ENCODE measurements at places on chromosomes 5 and 9. TPM values are rescaled to one million over a fixed set of nuclear protein-coding genes. Genes with fewer than 3 reads are reported as not detected.
A peak's percentile ranks its signal among the peaks of the same experiment; 100 is the strongest.

GRCh38 chr9:88945636-88946333 is 45.5 kb upstream of the S1PR3 start:
- H3K27me3 ChIP-seq, result no peaks in the 10 kb centered on the region
- no peak overlapping the region for H3K27ac ChIP-seq
- H3K4me3 ChIP-seq, result no peak overlapping the region
- no peak for DNase-seq

DNA sequence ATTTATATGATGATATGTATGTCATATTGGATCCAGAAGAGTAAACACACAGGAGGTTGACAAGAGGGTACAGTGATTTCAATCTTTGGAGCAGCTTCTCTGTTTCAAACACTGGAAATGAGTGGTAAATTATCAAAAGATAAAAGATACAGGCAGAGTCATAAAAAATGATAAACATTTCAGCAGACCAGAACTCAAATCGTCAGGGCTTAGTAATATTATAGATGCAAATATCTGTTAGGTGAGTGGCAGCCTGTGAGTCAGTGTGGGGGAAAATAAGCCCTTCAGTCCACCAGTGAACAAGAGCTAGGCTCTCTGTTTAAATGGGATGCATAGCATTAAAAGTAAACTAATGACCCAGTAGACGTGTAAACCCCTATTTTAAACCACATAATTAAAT is 1378.1 kb downstream of the EFNA5 start:
- H3K36me3 ChIP-seq, result no peaks in the 10 kb centered on the region
- no peaks in the 10 kb centered on the region for H3K27me3 ChIP-seq

- no peak for DNase-seq
- H3K4me3 ChIP-seq, result no peak overlapping the region
- H3K36me3 ChIP-seq, result no peaks in the 10 kb centered on the region
- H3K4me1 ChIP-seq, result peaks cover 28% of the 10 kb centered on the region
Observed at GRCh38 chr5:134503937-134504437, 21.5 kb upstream of the JADE2 start.

GRCh38 chr9:38507587-38507986 is 83.3 kb upstream of the IGFBPL1 start:
- no peak for DNase-seq
- H3K4me3 ChIP-seq, result no peak overlapping the region
- no peaks in the 10 kb centered on the region for H3K27me3 ChIP-seq
- H3K4me1 ChIP-seq, result no peaks in the 10 kb centered on the region
- H3K27ac ChIP-seq, result no peak overlapping the region
- no peaks in the 10 kb centered on the region for H3K36me3 ChIP-seq

- no peak overlapping the region for H3K4me3 ChIP-seq
- H3K4me1 ChIP-seq, result peaks cover 32% of the 10 kb centered on the region
- H3K27ac ChIP-seq, result no peak overlapping the region
- H3K27me3 ChIP-seq, result no peaks in the 10 kb centered on the region
- no peaks in the 10 kb centered on the region for H3K36me3 ChIP-seq
Observed at GRCh38 chr5:185095-186070, 5.9 kb upstream of the LRRC14B start.

GRCh38 chr5:38600329-38601045 is 44.0 kb upstream of the LIFR start:
- no peak overlapping the region for H3K4me3 ChIP-seq
- peaks cover 57% of the 10 kb centered on the region for H3K4me1 ChIP-seq
- no peaks in the 10 kb centered on the region for H3K36me3 ChIP-seq
- H3K27ac ChIP-seq, result peak overlapping the region; percentile 85
- no peaks in the 10 kb centered on the region for H3K27me3 ChIP-seq

SLC36A3 gene
- not detected for total RNA-seq

SLC27A6 gene
- total RNA-seq, result 0.29 TPM

SPINK4 gene
- not detected for total RNA-seq

RGS7BP gene
- 0.78 TPM for total RNA-seq
